ENCODE measurements at places on chromosomes 12 and 14.

- no peak for DNase-seq
Measured at GRCh38 chr14:70317091-70317968, 42.2 kb downstream of the COX16 start.

DNA sequence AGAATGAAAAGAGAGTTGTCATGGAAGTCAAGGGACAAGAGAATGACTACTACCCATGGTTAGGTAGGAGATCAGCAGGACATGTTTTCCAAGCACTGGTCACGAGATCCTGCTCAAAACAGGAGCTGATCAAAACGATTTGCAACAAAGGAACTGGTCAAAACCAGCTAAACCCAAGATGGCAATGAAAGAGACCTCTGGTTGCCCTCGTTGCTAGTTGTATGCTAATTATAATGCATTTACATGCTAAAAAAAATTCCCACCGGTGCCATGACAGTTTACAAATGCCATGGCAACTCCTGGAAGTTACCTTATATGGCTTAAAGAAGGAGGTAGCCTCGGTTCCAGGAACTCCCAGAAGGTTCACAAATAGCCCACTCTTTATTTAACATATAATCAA lies 95.0 kb upstream of the OTX2 start:
- no peak for DNase-seq

DNA sequence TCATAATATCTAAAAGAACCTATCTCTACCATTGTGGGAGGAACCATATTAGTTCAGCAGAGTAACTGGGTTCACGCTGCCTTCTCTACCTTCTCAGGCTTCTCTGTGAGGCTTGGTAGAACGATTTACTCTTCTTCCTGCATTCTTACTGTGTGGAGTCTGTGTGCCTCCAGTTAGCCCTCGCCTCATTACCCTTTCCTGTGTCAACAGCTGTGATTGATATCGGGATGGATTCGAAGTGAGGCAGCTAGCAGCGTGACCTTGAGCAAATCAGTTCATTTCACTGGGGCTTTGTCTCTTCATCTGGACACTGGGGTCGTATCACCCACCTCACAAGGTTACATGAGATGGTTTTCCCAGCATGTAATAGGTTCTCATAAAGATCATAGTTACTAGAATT lies 4.6 kb upstream of the VRK1 start:
- no peak for DNase-seq

DNA sequence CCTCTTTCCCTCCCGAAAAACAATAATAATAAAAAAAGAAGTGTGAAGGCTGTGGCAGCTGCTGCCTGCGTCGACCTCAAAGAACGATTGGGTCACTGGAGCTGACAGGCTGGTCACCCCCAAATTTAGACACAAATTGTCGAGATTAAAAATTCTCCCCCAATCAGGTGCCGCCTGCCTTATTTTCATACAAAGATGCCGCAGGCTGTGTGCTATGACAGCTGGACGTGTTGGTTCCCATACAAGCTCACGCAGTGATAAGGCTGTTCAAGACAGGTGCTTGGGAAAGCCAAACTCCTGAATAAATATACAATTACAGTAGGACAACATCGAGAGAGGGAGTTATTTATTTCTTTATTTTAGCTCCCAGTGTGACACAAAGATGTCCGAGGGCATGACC lies 1041.8 kb downstream of the VRK1 start:
- no peak for DNase-seq

DNA sequence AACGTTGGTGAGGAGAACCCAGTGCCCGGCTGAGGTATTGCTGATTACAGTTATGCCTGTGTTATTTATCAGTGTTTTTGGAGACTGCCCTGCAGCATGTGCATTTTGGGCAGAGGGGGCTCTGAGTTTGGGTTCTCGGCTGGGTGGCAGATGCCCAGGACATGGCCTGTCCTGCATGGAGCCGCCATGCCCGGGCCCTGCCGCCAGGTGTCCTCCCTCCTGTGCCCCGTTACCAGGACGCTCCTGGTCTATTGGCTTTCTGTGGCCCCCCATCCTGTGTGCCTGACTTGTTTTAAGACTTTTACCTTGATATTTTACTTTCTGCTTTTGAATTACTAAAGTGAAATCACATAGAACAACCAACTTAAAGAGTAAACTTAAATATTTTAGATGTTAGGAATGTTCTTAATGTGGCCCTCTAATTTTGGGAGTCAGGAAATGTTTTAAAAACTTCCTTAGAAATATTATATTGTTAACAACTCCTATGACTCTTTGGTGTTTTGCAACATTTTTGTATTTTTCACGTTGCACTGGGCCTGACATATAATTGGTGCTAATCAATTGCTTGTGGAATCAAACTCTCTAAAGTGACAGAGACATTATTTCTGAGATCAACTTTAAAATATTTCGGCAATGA lies 51.8 kb downstream of the PRIMA1 start:
- no peak for DNase-seq

- DNase-seq, result no peak
Measured at GRCh38 chr14:64186231-64187129, 107.7 kb downstream of the ESR2 start.

GRCh38 chr12:132071040-132071810 lies 72.9 kb downstream of the DDX51 start:
- no peak for DNase-seq

DNA sequence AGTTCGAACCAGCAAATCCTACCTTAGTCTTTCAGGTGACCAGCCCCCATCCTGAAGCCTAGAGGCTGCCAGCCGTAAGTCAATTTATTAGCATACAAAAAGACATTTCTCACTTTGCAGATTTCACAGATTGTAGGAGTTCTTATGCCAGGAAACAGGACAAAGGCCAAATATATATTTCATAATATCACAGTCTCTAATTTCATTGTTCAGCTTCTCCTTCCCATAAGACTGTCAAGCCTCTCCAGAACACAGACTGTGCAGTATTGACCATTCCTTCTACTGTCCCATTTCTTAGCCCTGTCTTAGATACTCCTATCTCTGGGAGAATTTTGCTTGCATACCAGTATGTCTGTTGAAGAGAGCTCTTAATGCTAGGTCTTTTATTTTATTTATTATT lies 89.2 kb upstream of the RESF1 start:
- DNase-seq, result no peak
